ENCODE measurements at places on chromosomes 1 and 21.

DNA sequence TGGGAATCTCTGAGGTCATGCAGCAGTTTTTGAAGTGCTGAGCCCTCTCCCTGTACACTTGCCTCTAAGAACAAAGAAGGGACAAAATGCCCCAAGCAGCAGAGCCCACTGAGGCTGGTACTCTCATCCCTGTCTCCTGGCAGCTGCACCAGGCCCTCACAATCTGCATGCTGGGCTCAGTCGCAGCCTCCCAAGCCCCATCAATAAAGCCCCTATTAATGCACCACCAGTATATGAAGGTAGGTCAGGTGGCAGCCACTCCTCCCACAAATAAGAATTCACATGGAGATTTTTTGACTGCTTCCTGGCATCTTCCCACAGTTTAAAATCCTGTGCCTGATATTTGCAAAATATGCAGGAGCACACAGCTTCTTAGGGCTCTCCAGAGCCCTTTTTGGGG is 181.2 kb upstream of the PALMD start:
- no peak overlapping the region for H3K4me3 ChIP-seq
- no peaks in the 10 kb centered on the region for H3K36me3 ChIP-seq
- DNase-seq: no peak
- H3K27me3 ChIP-seq: no peaks in the 10 kb centered on the region
- H3K4me1 ChIP-seq: no peaks in the 10 kb centered on the region

DNA sequence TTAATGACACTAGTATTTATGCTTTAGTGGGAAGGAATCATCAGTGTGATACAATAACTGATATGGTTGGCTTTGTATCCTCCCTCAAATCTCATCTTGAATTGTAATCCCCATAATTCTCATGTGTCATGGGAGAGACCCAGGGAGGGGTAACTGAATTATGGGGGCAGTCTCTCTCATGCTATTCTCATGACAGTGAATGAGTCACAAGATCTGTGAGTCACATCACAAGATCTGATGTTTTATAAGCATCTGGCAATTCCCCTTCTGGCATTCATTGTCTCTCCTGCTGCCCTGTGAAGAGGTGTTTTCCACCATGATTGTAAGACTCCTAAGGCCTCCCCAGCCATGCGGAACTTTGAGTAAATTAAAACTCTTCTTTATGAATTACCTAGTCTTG is 1760.3 kb downstream of the NCAM2 start:
- no peak overlapping the region for H3K27ac ChIP-seq
- H3K27me3 ChIP-seq: no peaks in the 10 kb centered on the region

DNA sequence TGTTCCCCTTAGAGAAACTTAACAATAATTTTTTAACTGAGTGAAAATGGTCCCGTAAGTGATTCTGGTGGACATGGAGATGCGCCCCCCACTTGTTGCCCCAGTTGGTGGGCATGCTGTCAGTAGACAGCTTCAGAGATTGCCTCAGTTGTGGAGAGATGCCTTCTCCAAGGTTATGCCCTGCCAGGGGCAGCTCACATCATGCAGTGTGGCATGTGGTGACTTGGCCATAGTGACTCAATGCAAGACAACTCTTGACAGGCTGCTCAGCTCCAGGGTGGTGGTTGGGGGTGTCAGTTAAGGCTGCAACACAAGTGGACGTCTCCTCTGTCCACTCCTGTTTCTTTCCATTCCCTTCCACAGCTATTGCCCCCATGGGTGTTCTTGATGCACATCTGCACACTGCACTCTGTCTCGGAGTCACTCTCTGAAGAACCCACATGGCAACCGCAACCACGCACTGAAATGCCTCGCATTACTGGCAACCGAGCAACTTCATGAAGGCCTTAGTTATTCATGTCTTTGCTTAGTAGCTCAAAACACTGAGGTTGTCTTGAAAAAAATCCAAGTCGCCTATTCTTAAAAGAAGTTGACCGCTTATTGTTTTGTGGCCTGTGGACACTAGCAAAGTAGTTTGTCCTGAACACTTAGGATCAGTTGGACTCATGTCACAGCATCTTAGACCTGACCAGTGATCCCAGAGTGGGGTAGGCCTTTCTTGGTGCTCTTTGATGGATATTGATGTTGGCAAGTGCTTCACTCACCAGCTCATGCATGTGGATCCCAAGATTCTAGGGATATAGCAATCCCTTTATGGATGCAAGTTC is 54.8 kb upstream of the USP1 start:
- H3K4me3 ChIP-seq: no peak overlapping the region
- H3K27me3 ChIP-seq: no peaks in the 10 kb centered on the region
- no peaks in the 10 kb centered on the region for H3K4me1 ChIP-seq
- no peak for DNase-seq

DNA sequence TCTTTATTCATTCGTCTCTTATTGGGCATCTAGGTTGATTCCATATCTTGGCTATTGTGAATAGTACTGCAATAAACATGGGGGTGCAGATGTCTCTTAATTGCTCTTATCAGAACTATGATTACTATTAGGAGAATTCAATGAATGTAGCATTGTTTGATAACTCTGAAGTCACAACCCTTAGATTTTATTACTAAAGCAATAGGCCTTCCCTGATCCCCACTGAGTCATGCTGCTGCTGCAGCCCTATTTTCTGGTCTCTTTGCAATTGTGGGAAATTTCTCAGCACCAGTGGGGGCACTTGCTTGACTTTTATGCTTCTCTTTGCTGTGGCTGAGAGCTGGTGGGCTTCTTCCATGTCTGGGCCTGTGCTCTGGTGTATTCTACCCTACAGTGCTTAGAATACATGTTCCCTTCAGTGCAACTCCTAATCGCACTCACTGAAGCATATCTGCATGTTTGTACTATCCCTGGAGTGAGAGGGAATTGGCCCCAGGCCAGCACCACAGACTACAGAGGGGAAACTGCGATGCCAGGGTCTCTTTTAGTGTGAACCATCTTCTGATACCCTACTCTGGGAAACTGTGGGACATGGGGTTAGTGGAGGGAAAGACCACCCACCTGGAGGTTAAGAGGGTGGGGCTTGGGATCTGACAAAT is 52.2 kb upstream of the ROR1 start:
- H3K4me3 ChIP-seq: no peak overlapping the region
- H3K27ac ChIP-seq: no peak overlapping the region
- H3K27me3 ChIP-seq: no peaks in the 10 kb centered on the region
- DNase-seq: no peak
